ENCODE measurements at places on chromosomes 4 and X. TPM values are rescaled to one million over a fixed set of nuclear protein-coding genes. Genes with fewer than 3 reads are reported as not detected.

TKTL1 gene
- not detected for total RNA-seq

GAGE1 gene
- total RNA-seq, result not detected

TIMM17B gene
- total RNA-seq, result 34.2 TPM

CPZ gene
- total RNA-seq, result 0.64 TPM

HOPX gene
- 1.8 TPM for total RNA-seq

P2RY8 gene
- 0.23 TPM for total RNA-seq

SYTL5 gene
- total RNA-seq, result not detected

GUCY2F gene
- not detected for total RNA-seq

TASL gene
- total RNA-seq, result not detected

INPP4B gene
- total RNA-seq, result 2.3 TPM

NLRP2B gene
- total RNA-seq, result not detected

SUV39H1 gene
- 10.0 TPM for total RNA-seq

ODAPH gene
- not detected for total RNA-seq

CCSER1 gene
- total RNA-seq, result not detected

GIMD1 gene
- total RNA-seq, result not detected

SLC10A3 gene
- total RNA-seq, result 33.3 TPM

ASMT gene
- not detected for total RNA-seq

USP53 gene
- 15.8 TPM for total RNA-seq

C1QTNF7 gene
- not detected for total RNA-seq

UGT2B15 gene
- total RNA-seq, result not detected

S100P gene
- not detected for total RNA-seq

RAB9B gene
- total RNA-seq, result 1.5 TPM

ADH1B gene
- total RNA-seq, result not detected

USP26 gene
- not detected for total RNA-seq

GDPD2 gene
- total RNA-seq, result not detected

PAGE5 gene
- total RNA-seq, result not detected

MAGIX gene
- total RNA-seq, result 1.4 TPM

ATOH1 gene
- total RNA-seq, result not detected

ADAD1 gene
- not detected for total RNA-seq

KLB gene
- not detected for total RNA-seq

TMEM47 gene
- total RNA-seq, result 25.2 TPM

SULT1E1 gene
- total RNA-seq, result not detected

BDH2 gene
- total RNA-seq, result 42.6 TPM

MXRA5 gene
- 0.44 TPM for total RNA-seq

SRPX2 gene
- 61.9 TPM for total RNA-seq

MAML3 gene
- total RNA-seq, result 18.7 TPM

ASB11 gene
- total RNA-seq, result not detected

PRAF2 gene
- 14.1 TPM for total RNA-seq

GYPE gene
- total RNA-seq, result 0.29 TPM

LGI2 gene
- 0.05 TPM for total RNA-seq

TRIM75 gene
- not detected for total RNA-seq

PRSS12 gene
- total RNA-seq, result 0.53 TPM

STS gene
- 8.9 TPM for total RNA-seq

TMEM33 gene
- 53.3 TPM for total RNA-seq

SOD3 gene
- total RNA-seq, result 0.58 TPM

Measured in glomerular endothelial cell (primary cell).